ENCODE measurements at places on chromosomes 1 and 21. TPM values are rescaled to one million over a fixed set of nuclear protein-coding genes. Genes with fewer than 3 reads are reported as not detected.

The SFT2D2 gene
- total RNA-seq: 50.0 TPM

The SLC45A1 gene
- 1.2 TPM for total RNA-seq

- DNase-seq: no peak
Measured at GRCh38 chr1:145714524-145715111, 4.7 kb upstream of the CD160 start.

The TNFRSF4 gene
- 0.44 TPM for total RNA-seq

DNA sequence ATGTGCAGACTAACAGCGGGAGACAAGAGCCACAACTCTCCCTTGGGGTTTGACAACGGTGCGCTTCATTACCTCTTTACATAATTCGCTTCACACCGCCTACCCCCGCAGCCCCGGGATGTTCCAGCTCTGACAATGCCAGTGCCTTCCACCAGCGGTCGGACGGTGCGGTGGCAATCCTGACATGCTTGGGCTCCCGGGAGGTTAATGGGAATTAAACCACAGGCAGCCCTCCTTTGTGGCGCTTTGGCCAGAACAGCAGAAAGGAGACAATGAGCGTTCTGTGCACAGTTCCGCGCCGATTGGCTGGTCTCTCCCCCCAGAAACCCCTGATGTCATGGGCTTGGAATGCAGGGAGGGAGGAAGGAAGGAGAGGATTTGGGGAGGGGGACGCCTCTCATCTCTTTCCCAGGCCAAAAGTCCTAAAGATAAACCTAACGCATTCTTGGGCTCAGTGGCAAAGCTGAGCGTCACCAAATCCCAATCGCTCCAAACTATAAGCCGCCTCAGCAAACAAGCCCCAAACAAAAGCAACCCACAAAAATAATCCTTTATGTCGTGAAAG lies 1.3 kb downstream of the CNN3 start:
- DNase-seq: no peak

All from naive thymus-derived CD8-positive, alpha-beta T cell (primary cell).